ENCODE measurements at places on chromosomes 7 and 10.
A peak's percentile ranks its signal among the peaks of the same experiment; 100 is the strongest.

DNA sequence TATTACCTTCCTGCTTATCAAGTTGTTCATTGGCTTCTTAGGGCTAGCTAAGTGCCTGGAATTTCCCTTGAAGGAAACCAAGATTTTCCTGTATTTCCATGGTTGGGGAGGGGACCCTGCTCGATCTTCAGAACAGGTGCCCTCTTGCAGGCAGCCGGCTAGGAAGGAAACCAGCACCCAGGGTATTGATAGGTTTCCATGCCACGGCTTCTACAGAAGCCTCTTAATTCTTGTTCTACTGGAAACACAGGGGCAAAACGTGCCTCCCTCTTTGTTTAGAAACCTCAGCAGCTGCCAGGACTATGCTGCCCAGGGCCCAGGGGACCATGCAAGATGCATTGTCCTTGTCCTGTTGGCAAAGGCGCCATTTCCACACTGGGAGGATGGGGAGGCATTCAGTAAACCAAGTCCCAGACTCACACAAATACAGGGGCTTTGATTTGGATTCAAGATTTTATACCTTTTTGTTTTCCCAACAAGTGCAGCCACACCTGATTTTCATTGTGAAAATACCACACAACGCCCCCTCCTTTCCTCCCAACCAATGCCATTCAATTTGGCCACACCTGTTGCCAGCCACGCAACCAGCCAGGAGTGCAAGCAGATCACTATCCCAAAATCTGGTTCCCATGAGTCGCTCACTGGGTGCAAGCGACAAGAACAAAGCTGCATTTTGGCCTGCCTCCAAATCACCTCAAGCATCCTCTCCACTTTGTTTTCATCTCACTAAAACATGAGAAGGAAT is 29.6 kb downstream of the C10orf71 start:
- no peak for DNase-seq

- DNase-seq, result no peak
Measured at GRCh38 chr7:18808026-18808425, 309.4 kb downstream of the TWIST1 start.

DNA sequence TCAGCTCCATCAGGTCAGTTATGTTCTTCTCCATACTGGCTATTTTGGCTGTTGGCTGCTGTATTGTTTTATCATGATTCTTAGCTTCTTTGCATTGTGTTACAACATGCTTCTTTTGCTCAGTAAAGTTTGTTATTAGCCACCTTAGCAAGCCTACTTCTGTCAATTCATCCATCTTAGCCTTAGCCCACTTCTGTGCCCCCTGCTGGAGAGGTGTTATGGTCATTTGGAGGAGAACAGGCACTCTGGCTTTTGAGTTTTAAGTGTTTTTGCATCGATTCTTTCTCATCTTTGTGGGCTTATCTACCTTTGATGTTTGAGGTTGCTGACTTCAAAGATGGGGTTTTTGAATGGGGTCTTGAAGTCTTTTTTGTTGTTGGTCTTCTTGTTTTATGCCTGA is 204.6 kb upstream of the FOXP2 start:
- no peak for DNase-seq

GRCh38 chr10:47067949-47068940 is 157.0 kb downstream of the PTPN20 start:
- no peak for DNase-seq

- no peak for DNase-seq
Measured at GRCh38 chr7:39825401-39825980, 124.6 kb upstream of the CDK13 start.

DNA sequence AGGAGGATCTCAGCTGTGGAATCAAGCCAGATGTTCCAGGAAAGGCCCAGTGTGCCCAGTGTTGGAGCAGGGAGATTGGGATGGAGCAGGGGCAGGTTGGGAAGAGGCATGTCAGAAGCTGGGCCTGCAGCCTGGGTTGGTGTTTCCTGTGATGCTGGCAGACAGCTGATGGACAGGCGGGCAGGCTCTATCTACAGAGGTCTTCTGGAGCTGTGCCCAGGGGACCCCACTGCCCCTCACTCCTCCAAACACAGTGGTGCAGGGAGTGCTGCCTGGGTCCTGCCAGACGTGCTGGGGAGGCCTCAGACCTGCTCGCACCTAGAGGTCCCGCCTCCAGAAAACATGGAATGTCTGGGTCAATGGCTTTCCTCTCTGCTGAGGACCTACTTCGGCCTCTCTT is 182.9 kb upstream of the TCERG1L start:
- no peak for DNase-seq

- no peak for DNase-seq
Measured at GRCh38 chr7:45084901-45085618, 3.7 kb downstream of the NACAD start.

GRCh38 chr7:128745706-128746105 is 6.5 kb downstream of the CALU start:
- DNase-seq, result no peak

DNA sequence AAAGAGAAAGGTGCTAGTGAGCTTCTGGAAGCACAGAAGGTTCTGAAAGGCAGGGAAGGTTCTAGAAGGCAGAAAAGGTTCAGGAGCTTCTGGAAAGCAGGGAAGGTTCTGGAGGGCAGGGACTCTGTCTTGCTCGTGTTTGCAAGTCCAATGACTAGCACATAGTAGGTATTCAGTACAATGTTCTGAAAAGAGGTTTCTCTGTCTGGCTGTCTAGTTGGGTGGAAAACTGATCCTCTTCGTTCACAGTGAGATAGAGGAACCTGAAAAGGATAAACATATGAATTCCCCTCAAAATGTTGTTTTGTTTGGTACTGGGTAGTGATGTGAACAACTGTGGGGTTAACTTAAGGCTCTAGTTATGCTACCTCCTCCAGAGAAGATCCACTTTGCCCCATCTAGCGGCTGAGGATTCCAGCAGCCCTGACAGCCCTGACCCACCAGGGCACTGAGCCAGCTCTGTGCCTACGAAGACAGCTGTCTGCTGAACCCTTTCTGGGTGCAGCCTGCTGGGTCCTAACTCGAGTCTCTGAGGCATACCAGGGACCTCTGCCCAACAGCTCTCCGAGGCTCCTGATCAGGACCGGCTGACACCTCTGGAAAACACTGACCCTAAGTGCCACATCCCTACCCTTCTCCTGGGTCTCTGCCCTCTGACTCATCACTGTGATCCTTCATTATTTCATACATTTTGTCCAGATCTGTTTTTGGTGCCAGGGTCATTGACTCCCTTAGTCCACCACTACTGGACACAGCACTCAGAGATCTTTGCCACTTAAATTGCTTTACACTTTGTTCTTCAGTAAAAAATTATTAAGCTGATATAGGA is 15.4 kb downstream of the PTPRN2 start:
- no peak for DNase-seq

DNA sequence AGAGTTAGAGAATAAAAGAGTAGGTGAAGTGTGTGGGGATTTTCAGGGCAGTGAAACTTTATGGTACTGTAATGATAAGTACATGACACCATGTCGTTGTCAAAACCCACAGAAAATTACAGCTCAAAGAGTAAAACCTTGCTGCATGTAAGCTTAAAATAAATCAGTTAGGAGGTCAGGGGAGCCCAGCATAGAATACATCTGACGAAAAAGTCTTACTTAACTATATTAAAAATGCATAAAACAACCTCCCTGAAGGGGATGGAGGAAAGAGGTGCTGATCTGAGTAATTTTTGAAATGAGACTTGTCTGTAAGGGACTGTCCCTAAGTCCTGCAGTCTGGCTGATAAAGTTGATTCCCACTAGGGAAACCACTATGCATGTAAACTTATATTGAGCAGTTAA is 49.8 kb upstream of the AKR1E2 start:
- peak; percentile 11 for DNase-seq

DNA sequence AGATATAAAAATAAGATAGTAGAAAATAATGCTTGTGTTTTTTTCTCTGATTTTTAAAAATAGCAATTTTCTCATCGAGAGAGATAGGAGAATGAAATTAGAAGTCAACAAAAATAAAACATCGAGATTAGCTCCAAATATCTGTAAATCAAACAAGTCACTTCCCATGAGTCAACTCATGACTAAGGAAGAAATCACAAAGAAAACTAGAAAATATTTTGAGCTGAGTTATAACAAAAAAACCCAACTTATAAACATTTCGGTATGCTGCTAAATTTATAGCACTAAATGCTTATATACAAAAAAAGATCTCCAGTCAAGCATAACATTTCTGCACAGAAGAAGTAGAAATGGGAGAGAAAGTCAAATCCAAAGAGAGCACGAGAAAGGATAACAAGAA is 140.1 kb downstream of the ITGA8 start:
- no peak for DNase-seq

DNA sequence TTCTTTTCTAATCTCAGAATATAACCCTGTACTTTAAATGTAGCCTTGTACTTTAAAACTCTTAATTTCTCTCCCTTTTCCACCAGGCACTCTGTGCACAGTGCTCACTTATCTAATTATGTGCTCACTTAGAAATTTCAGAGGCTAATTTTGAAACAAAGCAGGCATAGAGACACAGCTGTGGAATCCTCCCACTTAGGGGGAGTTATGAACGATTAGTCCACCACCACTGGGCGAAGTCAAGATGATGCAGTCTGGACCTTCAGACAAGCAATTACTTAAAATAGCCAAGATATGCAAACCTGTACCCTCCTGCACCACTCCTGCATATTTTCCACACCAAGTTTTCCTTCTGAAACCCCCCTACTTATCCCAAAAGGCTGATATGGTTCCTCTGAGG is 143.0 kb downstream of the STK31 start:
- DNase-seq, result no peak

Data from activated CD4-positive, alpha-beta T cell treated with anti-CD3 and anti-CD28 coated beads for 36 hours (primary cell).